ENCODE measurements at places on chromosomes 3 and 15. TPM values are rescaled to one million over a fixed set of nuclear protein-coding genes. Genes with fewer than 3 reads are reported as not detected.

Gene NR2E3
- total RNA-seq, result not detected

Gene ACSBG1
- not detected for total RNA-seq

Gene POLQ
- total RNA-seq, result 13.2 TPM

Gene AKAP13
- 18.5 TPM for total RNA-seq

Gene KBTBD13
- total RNA-seq, result not detected

Gene ILDR1
- total RNA-seq, result not detected

Gene GXYLT2
- 3.7 TPM for total RNA-seq

Gene ARGFX
- total RNA-seq, result not detected

Gene SAMD7
- total RNA-seq, result not detected

Gene SCN11A
- not detected for total RNA-seq

Gene CHRM5
- total RNA-seq, result 0.36 TPM

Gene CPB1
- total RNA-seq, result not detected

Gene SLC6A6
- total RNA-seq, result 10.8 TPM

Gene CD86
- total RNA-seq, result 0.15 TPM

Gene CFAP91
- 2.0 TPM for total RNA-seq

Measured in Daoy (cell line).